Smooth muscle cell of the umbilical artery (primary cell): ENCODE measurements at places on chromosomes 2 and 18. TPM values are rescaled to one million over a fixed set of nuclear protein-coding genes. Genes with fewer than 3 reads are reported as not detected.

Gene CDH20
- total RNA-seq: 0.05 TPM in 1 of 2 replicates, not detected in the other

Gene TUBB8B
- not detected in 2 replicates for total RNA-seq

Gene MAP3K19
- total RNA-seq: not detected in 2 replicates

Gene TSHZ1
- total RNA-seq: 3.3 and 4.8 TPM in 2 replicates

Gene ERMN
- total RNA-seq: under 0.01 and 0.09 TPM in 2 replicates

Gene HADHA
- 121 and 151 TPM in 2 replicates for total RNA-seq

Gene VWA3B
- 0.09 TPM in 1 of 2 replicates, not detected in the other for total RNA-seq

Gene TTC27
- total RNA-seq: 19.9 and 32.2 TPM in 2 replicates

Gene UGT1A8
- not detected in 2 replicates for total RNA-seq

Gene GREB1
- total RNA-seq: 0.59 and 0.83 TPM in 2 replicates

Gene GPR155
- 6.6 and 10.1 TPM in 2 replicates for total RNA-seq

Gene HOXD3
- total RNA-seq: 0.92 and 2.4 TPM in 2 replicates

Gene GIGYF2
- total RNA-seq: 45.4 and 61.8 TPM in 2 replicates

Gene IL36G
- not detected in 2 replicates for total RNA-seq

Gene C2orf15
- 0.18 TPM in 1 of 2 replicates, not detected in the other for total RNA-seq

Gene SERPINB11
- not detected in 2 replicates for total RNA-seq

Gene NLRC4
- not detected in 2 replicates for total RNA-seq

Gene LYG2
- total RNA-seq: not detected in 2 replicates

Gene ANKRD44
- total RNA-seq: 10.4 and 11.0 TPM in 2 replicates

Gene ZNF2
- total RNA-seq: 8.9 and 11.6 TPM in 2 replicates

Gene AGPS
- total RNA-seq: 49.3 and 64.7 TPM in 2 replicates

Gene MTLN
- total RNA-seq: 20.7 and 42.2 TPM in 2 replicates

Gene STPG4
- 0.32 and 0.89 TPM in 2 replicates for total RNA-seq

Gene DNAJC5G
- total RNA-seq: not detected in 2 replicates

Gene ZNF804A
- total RNA-seq: 2.7 and 4.4 TPM in 2 replicates

Gene ALPG
- not detected in 2 replicates for total RNA-seq

Gene ADD2
- total RNA-seq: 0.28 TPM in 1 of 2 replicates, not detected in the other

Gene ALS2
- total RNA-seq: 26.1 and 42.0 TPM in 2 replicates

Gene TFPI
- total RNA-seq: 108 and 310 TPM in 2 replicates
